NCI-H2029 (cell line): ENCODE measurements at places on chromosomes 1 and 21.

GRCh38 chr1:44694863-44695478, 20.5 kb downstream of the ARMH1 start:
- no peak for DNase-seq

GRCh38 chr1:101914473-101915242, 82.1 kb downstream of the OLFM3 start:
- no peak for DNase-seq

DNA sequence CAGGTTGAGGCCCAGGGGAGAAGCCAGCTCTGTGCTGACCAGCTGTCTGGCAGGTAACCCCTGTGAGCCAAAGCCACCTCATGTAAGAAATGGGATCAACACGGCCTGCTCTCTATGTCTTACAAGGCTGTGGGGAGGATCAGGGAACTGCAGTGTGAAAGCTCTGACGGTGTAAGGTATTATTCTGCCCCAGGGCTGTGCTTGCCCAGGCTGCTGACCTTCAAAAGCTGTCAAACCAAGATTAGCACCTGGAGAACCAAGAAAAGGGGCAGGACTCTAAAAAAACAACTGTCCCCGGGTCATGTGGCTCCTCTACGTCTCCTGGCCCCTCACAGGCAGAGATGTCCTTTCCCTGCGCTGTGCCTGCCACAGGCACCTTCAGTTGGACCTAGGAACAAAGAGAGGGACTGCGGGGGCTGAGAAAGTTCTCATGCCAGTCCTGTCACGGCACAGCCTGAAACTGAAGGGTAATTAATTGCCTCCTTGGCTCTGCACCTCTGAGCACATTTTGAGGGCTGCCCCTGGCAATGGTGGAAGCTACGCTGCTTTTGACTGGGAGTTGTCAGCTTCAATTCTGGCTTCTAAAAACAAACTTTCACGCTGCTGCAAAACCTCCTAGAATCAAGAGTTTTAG, 77.6 kb downstream of the PGBD5 start:
- DNase-seq, result no peak

- DNase-seq, result peak; percentile 95
Observed at GRCh38 chr21:38985568-38986378, 180.0 kb downstream of the ETS2 start.

GRCh38 chr1:182977480-182977879, 24.5 kb upstream of the SHCBP1L start:
- no peak for DNase-seq

DNA sequence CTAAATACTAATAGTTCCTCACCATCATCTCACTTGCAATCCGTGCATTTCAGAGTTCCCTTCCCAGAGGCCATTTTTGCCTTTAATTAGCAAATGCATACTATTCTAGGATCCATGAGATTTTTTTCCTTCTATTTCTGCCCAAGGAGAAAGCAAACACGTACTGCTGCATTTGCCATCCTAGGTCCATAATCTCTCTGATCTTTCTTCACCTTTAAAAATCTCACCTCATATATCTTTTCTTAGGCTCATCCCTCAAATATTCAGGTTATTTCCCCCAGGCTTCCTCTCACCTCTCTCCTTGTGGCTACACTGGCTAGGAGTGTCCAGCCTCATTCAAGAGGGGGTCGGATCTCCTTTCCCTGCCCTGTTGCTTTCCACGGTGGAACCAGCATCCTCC, 338.6 kb downstream of the SETD4 start:
- DNase-seq, result no peak
